AG04449 (cell line): ENCODE measurements at places on chromosomes 3 and 15.

GRCh38 chr3:120503727-120504616 lies 53.2 kb upstream of the FSTL1 start:
- no peak for DNase-seq

- DNase-seq = no peak
These were observed 30.3 kb upstream of the UACA start for GRCh38 chr15:70793694-70794093.

DNA sequence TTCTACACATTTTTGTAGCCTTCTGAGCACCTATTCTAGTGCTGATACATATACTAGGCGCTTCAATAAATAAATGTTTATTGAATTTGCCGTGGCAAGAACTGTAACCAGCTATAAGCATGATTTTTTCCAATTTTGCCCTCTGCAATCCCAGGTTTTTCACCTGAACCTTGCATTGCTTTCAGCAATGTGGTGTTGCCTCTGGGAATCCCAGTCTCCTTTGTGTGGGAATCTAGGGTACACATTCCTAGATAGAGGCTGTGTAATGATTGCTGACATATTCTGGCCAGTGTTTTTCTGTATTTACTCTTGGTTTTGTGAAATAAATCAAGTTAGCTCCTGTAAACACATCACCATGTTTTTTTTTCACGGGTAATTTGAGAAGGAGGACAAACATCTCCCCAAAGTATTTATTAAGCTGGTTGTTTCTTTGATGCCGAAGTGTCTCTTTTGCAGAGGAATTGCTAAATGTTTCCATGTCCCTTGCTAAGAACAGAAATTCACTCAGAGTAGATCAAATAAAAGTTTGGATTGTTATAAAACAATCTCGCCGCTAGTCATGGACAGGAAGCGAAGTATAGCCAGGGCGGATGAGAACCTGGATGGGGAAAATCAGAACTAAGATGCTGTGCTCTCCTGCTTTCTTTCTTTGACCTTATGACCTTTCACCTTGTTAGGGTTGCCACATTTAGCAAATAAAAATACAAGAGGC lies 1.2 kb downstream of the CFAP91 start:
- DNase-seq = no peak

- no peak for DNase-seq
These were observed 165.5 kb upstream of the FEZF2 start for GRCh38 chr3:62538691-62539356.

GRCh38 chr3:186603159-186603558 lies 9.7 kb upstream of the AHSG start:
- no peak for DNase-seq

DNA sequence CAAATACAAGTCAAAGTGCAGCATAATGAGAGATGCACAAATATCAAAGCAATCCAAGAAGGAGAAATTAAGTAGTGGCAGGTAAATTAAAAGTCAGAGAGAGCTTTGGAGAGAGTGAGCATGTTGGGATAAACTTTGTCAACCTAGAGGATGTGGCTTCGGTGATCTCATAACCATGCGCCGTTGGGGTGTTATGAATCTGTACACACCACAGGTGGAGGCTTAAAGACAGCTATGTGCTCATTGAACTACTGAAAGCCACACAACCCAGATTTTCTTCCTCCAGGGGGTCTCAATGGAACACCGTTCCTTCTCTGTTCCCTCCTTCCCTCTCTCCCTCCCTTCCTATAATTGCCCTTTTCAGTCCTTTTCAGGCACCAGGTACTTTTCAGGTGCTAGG lies 52.0 kb downstream of the SUCNR1 start:
- DNase-seq = no peak

DNA sequence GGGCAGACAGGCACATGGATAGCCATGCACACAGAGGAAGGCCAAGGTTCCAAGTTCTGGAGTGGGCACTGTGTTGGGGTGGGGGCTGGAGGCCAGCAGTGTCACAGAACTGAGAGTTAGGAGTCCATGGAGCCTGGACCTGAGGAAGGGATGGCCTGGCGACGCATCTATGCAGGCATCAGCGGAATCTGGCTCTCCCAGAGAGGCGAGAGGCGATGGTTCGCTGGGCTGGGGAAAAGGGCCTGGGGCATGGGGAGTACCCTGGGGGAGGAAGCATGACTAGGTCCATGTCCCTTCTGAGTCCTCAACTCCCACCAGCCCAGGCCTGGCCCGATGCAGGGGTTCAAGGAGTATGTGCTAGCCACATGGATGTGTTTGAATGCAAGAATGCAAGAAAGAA lies 192.8 kb upstream of the LINGO1 start:
- DNase-seq = no peak

GRCh38 chr15:76209942-76210341 lies 101.3 kb downstream of the ETFA start:
- DNase-seq = no peak

- no peak for DNase-seq
These were observed 147.0 kb downstream of the PDE8A start for GRCh38 chr15:85128621-85129020.
